ENCODE measurements at places on chromosomes 2 and 18. TPM values are rescaled to one million over a fixed set of nuclear protein-coding genes. Genes with fewer than 3 reads are reported as not detected.

- H3K4me1 ChIP-seq = peaks cover 4% of the 10 kb centered on the region
- DNase-seq = no peak
- no peaks in the 10 kb centered on the region for H3K36me3 ChIP-seq
- H3K27me3 ChIP-seq = no peaks in the 10 kb centered on the region
- no peak overlapping the region for H3K27ac ChIP-seq
These were observed 99.8 kb downstream of the PTPN4 start for GRCh38 chr2:119859528-119859927.

PIEZO2 gene
- total RNA-seq = not detected

CCDC121 gene
- 0.47 TPM for total RNA-seq

DNA sequence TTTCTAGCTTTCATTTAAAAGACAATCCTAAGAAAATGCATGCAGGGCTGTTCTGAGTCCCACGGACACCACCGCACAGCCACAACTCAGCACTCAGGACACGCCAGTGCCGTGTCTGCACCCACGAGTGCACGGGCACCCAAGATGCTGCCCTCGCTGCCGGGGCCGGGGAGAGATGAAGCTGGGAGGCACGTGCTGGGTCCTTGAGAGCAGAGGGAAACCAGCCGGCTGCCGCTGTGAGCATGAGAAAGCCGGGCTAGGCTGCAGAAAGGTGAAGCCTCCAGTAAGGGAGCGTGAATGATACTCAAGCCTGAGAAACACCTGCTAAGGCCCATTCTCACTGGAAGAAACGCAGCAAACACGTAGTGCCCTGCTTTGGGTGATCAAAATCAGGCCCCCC lies 4.8 kb downstream of the COPS9 start:
- H3K27ac ChIP-seq = no peak overlapping the region
- no peaks in the 10 kb centered on the region for H3K27me3 ChIP-seq
- no peak overlapping the region for H3K4me3 ChIP-seq
- DNase-seq = no peak

SERPINB2 gene
- 0.25 TPM for total RNA-seq

FAM161A gene
- 0.91 TPM for total RNA-seq

CPS1 gene
- total RNA-seq = 0.67 TPM

GRCh38 chr2:159614534-159615366 lies 1.6 kb downstream of the BAZ2B start:
- no peak for DNase-seq
- H3K36me3 ChIP-seq = no peaks in the 10 kb centered on the region
- H3K27ac ChIP-seq = no peak overlapping the region
- H3K4me3 ChIP-seq = peak overlapping the region; percentile 67
- H3K27me3 ChIP-seq = peaks cover 13% of the 10 kb centered on the region

DNA sequence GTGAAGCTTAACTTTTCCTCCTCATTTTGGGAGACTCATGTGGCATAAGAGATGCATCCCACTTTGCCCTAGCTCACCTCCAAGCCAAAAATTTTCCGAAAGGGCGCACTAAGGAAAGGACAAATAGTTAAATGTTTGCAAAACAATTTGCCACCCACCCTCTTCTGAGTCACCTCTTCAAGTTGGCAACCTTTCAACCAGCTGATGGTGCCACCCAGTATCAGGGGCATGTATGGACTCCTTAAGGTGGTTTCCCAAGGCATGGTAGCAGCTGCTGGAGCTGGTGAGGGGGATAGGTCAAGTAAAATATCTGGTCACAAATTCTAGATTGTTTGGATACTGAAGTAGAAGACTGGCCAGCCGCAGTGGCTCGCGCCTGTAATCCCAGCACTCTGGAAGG lies 17.2 kb upstream of the ITGAV start:
- no peak overlapping the region for H3K27ac ChIP-seq
- no peak for DNase-seq
- H3K4me1 ChIP-seq = no peaks in the 10 kb centered on the region
- H3K27me3 ChIP-seq = no peaks in the 10 kb centered on the region
- H3K36me3 ChIP-seq = no peaks in the 10 kb centered on the region

DNA sequence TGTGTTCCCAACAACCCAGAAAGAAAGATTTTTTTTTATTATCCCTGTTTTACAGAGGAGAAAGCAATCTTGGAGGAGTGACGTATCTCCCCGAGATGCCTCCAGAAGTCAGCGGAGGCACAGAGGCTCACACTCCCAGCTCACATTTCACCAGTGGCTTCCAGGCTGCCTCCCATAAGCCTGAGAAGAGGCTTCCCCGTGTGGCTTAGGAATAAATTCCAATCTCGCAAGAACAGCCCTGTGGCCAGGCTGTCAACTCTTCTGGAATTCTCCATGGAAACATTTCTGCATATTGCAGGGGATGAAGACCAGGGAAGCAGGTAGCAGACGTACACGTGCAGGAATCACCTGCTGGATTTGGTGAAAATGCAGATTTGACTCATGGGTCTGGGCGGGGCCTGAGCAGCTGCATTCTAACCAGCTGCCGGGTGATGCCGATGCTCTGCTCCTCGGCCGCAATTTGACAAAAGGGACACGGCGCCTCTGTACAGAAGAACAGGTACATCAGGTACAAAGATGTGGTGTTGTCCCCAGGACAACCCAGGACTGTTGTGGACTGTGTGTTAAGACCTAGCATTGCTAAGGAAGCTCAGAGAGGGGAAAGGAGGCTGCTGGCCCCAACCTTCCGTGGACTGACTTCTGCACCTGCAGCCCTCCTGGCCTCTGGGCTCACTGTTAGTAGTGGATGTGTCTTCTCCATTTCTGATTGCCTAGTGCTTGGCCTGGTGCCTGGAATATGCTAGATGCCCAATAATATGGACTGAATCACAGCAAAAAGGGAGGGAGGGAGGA lies 114.2 kb upstream of the ID2 start:
- no peaks in the 10 kb centered on the region for H3K36me3 ChIP-seq
- H3K4me3 ChIP-seq = no peak overlapping the region

DNA sequence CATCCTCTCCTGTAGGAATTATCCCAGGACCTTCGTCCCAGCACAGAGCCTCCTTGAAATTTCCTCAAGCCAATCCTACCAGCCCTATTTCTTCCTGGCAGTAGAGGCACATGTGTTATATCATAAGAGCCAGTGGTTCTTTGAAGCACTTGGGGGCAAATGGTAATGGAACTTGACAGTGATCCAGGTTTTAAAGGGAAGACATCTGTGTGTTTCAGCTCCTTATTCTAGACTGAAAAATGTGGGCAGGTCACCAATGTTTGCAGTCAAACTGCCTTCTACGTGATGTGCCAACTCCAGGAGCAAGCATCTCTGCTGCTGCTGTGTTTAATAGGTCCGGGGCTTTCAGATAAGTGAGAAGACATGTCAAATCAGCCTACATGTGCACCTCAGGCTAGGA lies 157.1 kb downstream of the GALNT14 start:
- H3K4me1 ChIP-seq = no peaks in the 10 kb centered on the region
- H3K27me3 ChIP-seq = no peaks in the 10 kb centered on the region
- DNase-seq = no peak
- H3K36me3 ChIP-seq = no peaks in the 10 kb centered on the region
- H3K27ac ChIP-seq = no peak overlapping the region

IMPA2 gene
- 2.5 TPM for total RNA-seq

GRCh38 chr18:72458271-72458670 lies 85.9 kb downstream of the CBLN2 start:
- no peaks in the 10 kb centered on the region for H3K4me1 ChIP-seq
- no peak overlapping the region for H3K27ac ChIP-seq
- no peak for DNase-seq
- no peaks in the 10 kb centered on the region for H3K27me3 ChIP-seq
- no peaks in the 10 kb centered on the region for H3K36me3 ChIP-seq
- H3K4me3 ChIP-seq = no peak overlapping the region

DNA sequence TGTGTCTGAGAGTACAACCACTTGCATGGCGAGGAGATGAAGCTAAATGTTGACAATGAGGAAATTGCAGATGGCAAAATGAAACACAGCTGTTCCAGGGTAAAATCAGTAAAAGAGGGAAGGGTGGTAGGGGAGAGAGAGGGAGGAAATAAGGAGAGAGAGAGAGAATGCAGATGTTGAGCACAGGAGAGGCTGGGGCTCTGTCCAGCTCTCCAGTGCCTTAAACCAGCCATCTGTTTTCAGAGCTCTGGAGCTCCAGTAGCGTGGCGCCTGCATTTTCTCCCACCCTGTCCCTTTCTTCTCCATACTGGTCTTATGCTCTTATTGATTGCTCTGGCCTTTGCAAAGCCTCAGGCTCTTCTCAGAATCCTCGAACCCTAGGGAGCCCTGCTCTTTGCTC lies 52.7 kb upstream of the BOD1L2 start:
- no peaks in the 10 kb centered on the region for H3K27me3 ChIP-seq
- H3K4me3 ChIP-seq = no peak overlapping the region
- no peak for DNase-seq
- no peak overlapping the region for H3K27ac ChIP-seq
- H3K4me1 ChIP-seq = no peaks in the 10 kb centered on the region

ELOA2 gene
- total RNA-seq = not detected

DNA sequence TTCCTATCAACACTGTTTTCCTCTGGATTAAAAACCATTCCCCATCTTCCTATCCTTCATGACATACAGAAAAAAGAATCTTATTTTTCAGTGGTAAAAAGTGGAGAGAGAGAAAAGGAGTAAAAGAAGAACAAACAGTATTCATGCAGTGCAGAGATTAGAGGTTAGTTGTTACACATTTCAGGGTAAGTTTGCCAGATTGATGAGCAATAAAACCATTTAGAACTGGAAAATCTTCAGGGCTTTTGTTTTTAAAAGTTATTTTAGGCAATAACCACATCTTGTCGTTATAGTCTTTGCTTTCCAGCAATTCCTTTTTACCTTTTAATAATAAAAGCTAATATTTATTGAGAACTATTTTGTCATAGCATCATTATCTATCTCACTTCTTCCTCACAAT lies 104.5 kb downstream of the GPD2 start:
- H3K27ac ChIP-seq = no peak overlapping the region
- DNase-seq = no peak
- H3K36me3 ChIP-seq = no peaks in the 10 kb centered on the region
- no peaks in the 10 kb centered on the region for H3K27me3 ChIP-seq
- H3K4me1 ChIP-seq = no peaks in the 10 kb centered on the region

DNA sequence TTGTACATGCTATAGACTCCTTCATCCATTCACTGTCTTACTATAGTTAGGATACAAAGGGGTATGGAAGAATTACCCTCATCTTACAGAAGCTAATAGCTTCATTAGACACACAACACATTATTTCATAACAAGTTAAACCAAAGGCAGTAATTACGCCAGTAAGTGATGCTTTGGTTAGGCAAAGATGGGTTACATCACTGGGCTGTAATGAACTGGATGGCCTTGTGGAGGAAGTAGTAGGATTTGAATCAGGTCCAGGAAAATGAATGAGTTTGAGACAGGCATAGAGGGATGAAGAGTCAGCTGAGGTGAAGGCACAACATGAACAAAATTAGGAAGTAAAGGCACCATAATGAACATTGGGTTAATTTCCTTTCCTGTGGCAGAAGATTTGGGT lies 80.1 kb downstream of the SOCS6 start:
- no peaks in the 10 kb centered on the region for H3K36me3 ChIP-seq
- no peaks in the 10 kb centered on the region for H3K27me3 ChIP-seq
- H3K4me1 ChIP-seq = no peaks in the 10 kb centered on the region
- DNase-seq = no peak

DNA sequence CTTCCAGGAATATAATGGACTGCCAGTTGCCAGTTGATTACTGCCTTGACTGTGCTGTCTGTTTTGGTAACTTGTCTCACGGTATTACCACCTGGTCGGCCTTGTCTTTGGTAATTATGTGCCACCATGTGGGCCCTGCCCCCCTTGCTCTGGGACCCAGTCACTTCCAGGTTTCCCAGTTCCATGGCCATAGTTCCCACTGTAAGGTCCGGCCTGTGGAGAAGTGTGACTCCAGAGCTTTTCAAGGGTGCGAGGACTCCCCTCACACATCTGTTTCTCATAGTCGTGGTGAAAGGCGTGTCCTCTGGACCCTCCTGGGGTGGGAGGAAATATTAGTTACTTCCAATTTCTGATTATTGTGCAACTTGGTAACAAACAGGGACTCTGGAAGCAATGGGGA lies 150.5 kb downstream of the SEPTIN10 start:
- no peak overlapping the region for H3K4me3 ChIP-seq
- H3K27ac ChIP-seq = no peak overlapping the region
- no peaks in the 10 kb centered on the region for H3K36me3 ChIP-seq
- DNase-seq = no peak

GRCh38 chr2:227447606-227448005 lies 24.4 kb upstream of the AGFG1 start:
- H3K4me3 ChIP-seq = no peak overlapping the region
- no peak overlapping the region for H3K27ac ChIP-seq
- no peak for DNase-seq
- no peaks in the 10 kb centered on the region for H3K27me3 ChIP-seq

CROCC2 gene
- total RNA-seq = not detected

DNA sequence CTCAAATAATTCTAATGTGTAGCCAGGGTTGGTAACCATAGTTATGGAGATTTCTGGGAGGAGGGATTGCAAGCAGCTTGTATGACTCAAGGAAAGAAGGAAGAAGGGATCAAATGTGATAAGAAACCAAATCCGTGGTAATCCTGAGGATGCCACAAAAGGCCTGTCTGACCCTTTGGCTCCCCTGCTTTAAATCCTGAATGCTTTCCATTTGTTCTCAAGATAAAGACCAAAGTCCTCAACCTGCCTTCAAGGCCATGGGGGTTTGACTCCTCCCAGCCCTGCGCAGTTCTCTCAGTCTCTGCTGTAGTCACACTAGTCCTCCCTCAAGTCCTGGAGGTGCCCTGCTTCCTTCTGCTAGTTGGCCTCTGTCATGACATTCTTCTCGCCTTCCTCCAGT lies 74.0 kb downstream of the SUMO1 start:
- no peaks in the 10 kb centered on the region for H3K4me1 ChIP-seq
- H3K4me3 ChIP-seq = no peak overlapping the region
- no peak for DNase-seq
- H3K36me3 ChIP-seq = no peaks in the 10 kb centered on the region

GRCh38 chr18:23239885-23240608 lies 104.8 kb downstream of the CABLES1 start:
- no peaks in the 10 kb centered on the region for H3K27me3 ChIP-seq
- H3K4me1 ChIP-seq = peaks cover 21% of the 10 kb centered on the region
- no peak overlapping the region for H3K27ac ChIP-seq

DNA sequence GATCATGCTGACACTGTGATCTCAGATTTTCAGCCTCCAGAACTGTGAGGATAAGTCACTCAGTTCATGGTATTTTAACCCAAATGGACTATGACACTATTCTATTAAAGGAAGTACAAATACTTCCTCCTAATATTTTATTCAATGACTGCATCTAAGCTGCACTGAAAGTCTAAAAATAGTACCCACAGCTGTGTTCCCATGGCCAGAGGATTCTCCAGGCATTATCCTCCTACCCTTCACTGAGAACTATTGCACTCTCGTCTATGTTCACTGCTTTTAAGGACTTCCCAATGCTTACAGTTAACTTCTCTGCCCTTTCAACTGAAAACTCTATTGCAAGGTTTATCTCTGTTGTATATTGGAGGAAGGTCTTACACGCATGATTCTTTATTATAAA lies 15.2 kb downstream of the LRATD1 start:
- no peaks in the 10 kb centered on the region for H3K4me1 ChIP-seq
- H3K36me3 ChIP-seq = no peaks in the 10 kb centered on the region
- no peaks in the 10 kb centered on the region for H3K27me3 ChIP-seq
- no peak overlapping the region for H3K27ac ChIP-seq
- no peak for DNase-seq
- no peak overlapping the region for H3K4me3 ChIP-seq

Data from CD4-positive, alpha-beta T cell (primary cell).